NCI-H748 treated with DMSO at 0.1 percent for 48 hours (cell line): ENCODE measurements at places on chromosomes 5 and 9.

GRCh38 chr9:113511047-113511521 lies 47.6 kb downstream of the RGS3 start:
- DNase-seq: no peak

DNA sequence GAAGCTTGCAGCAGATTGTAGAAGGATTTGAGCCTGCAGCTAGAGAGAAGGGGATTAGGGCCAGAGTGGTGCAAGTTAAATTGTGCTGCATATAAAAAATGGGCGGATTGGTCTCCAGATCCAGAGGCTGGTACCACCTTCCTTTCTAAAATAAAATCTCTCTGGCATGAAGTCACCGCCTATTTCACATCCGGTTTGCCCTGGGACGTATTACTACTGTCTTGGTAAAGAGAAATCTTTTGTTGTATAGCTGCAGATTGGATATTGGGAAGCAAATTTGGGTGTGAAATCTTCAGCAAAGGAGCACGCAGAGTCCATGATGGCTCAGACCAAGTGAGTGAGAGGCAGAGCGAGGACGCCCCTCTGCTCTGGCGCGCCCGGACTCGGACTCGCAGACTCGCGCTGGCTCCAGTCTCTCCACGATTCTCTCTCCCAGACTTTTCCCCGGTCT lies at the start of gene GABRA1:
Gene GABRA1 (plus strand): TSS at position 180 of the 451 bp plus-strand sequence. CDS start 2,691 bp downstream, outside the sequence.
- DNase-seq: no peak

- no peak for DNase-seq
These were observed 10.3 kb downstream of the PCYOX1L start for GRCh38 chr5:149367972-149368645.

- DNase-seq: no peak
These were observed 42.1 kb downstream of the CLINT1 start for GRCh38 chr5:157816682-157817386.

DNA sequence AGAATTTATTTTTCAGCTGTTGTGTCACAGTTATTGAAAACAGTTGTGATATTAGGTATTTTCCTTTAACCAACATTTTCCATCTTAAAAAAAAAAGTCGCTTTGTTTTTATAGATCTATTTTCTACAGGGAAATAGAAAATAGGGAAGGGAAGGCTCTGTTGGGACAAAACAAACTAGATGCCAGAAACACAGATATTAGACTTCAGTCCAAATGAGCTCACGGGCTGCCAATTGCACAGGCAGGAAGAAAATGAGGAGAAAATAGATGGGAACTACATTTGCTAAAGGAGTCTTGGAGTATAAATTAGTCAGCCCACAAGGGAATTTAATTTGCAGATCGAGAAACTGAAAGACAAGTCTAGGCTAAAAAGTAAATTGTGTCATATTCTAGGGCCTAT lies 21.4 kb upstream of the ISOC1 start:
- no peak for DNase-seq

DNA sequence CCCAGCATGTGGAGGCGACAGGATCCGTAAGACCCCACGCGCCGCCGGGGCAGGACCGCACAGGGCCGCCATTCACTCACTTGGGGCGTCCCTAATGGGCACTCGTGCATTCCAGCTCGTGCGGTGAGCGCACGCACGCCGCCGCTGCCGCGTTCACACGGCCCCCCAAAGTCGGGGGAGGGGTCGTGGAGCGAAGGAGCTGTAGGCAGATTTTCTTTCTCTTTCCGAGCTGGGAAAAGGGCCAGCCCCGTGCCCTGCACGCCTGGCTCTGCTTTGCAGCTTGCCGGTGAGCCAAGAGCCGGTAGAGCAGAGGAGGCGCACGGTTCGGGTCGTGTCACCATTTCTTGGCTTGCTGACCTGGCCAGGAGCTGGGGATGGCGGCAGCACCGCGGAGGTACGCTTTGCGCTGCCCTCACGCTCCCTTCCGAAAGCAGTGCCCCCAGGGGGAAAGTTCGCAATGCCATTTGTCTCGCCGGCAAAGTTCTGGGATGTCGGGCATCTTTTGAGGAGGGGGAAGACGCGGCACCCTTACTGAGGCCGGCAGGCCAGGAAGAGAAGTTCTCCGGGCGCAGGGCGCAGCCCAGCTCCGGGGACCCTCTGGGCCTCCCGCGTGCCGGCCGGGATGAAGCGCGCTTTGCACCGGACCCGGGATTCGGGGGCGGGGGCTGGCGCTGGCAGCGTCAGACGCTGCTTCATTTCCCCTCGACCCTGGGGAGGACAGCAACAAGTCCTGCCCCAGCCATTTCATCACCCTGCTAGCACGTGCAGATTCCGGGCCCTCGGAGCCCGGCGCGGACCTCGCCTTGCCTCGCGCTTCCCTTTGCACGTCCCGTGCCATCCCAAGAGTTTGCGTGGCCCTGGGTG lies 898 bp downstream of the STC2 start:
- DNase-seq: no peak

- DNase-seq: no peak
These were observed 2.6 kb downstream of the EBF1 start for GRCh38 chr5:159096924-159097783.

DNA sequence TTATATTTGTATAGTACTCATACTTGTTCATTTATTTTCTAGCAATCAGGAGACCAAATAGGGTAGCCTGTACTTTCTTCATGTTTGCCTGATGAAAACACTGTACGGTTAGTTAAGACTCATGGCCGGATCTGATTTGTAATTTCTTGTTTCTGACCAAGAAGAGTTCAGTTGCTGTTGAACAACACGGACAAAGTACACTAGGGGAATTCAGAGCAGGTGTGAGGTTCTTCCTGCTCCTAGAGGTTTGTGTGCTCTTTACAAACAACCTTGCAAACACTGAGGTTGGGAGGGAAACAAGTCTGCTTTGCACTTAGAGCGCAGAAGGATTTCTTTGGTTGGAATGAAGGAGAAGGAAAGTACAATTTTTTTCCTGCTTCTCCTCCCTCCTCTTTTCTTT lies 69.7 kb downstream of the TRIO start:
- no peak for DNase-seq

- no peak for DNase-seq
These were observed 23.5 kb upstream of the ADCY2 start for GRCh38 chr5:7372399-7372798.

- no peak for DNase-seq
These were observed 82.4 kb upstream of the ADRA1B start for GRCh38 chr5:159833846-159834245.

DNA sequence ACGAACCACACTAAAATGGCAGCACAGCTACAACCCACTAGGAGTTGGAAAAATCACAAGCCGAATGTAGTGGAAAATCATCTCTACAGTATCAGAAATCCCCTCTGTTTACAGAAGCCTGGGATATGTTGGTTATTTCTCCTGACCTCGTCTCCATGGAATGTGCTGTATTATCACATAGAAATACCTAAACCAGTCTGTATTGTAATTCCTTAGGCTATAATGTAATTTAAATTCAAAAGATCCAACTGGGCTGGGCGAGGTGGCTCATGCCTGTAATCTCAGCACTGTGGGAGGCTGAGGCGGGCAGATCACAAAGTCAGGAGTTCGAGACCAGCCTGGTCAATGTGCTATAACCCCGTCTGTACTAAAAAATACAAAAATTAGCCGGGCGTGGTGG lies 244.8 kb upstream of the MPDZ start:
- no peak for DNase-seq
